Urothelium cell line (cell line): ENCODE measurements at places on chromosomes 5 and 9.

DNA sequence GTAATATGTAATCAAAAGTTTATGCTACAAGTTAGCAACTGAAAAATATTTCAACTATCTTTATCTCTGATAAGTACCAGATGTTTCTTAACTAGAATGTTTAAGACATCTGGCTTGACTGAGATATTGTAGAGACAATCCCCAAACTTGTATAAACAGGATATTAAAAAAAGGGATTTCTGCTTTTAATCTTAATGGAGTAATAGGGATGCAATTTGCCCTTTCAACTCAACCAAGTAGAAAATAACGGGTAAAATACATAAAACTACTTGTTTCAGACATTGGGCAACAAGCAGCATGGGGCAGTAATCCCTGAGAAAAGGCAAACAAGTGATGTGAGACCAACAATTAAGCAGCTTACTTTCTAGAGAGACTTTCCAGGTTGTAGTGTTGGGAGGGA is 9.4 kb upstream of the ADAMTS12 start:
- DNase-seq = no peak

DNA sequence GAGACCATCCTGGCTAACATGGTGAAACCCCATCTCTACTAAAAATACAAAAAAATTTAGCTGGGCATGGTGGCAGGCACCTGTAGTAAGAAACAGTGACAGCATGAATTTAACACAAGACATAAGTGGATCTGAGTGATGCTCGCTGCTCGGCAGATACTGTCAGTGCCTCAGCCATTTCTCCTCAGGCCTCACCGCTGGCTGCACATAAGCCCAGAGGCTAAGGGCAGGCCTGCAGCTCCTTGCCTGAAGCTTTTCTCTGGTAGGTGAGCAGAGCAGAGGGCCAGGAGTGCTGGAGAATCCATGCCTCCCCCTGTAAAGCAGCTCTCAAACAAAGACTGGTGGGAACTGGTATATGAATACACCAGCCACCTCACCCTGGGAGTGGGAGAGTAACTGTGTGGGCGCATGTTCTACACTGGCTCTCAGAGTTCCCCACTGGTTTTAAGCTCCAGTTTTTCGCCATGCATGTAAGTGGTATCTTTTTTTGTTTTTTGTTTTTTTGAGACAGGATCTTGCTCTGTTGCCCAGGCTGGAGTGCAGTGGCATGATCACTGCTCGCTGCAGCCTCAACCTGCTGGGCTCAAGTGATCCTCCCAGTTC is 10.3 kb upstream of the CD72 start:
- no peak for DNase-seq

DNA sequence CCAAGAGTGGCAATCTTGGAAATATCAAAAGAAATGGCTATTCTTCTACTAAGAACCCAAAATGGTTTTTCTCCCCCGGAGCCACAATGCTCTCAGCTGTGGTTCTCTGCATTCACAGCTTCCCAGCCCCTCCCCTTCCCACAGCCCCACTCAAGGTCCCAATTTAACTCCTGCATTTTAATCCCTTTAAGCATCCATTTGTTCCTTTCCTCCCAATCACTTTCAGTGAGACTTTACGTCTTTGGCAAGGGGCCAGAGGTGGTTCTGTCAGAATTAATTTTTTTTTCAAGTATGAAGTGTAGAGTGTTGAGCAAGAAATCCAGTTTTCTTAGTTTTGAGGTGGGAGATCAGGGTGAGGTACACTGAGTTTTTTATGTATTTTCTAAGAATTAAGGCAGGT is 256.9 kb downstream of the GLIS3 start:
- no peak for DNase-seq

DNA sequence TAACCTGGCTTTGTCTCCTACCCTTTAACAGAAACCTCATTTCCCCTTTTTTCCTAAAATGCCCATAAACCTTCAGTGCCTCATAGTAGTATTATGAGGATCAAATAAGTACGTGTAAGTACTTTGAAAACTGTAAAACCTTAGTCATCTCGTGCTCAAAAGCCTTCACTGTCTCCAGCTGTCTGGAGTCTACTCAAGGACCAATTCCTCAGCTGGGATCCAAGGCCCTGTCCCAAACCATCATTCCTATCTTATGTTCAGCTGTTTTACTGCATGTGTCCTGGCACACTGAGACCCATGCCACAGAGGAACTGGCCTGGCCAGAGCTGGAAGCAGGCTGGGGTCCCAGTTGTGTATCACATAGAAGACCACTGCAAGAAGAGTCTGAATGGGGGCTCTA is 15.9 kb downstream of the ADAMTSL1 start:
- no peak for DNase-seq

DNA sequence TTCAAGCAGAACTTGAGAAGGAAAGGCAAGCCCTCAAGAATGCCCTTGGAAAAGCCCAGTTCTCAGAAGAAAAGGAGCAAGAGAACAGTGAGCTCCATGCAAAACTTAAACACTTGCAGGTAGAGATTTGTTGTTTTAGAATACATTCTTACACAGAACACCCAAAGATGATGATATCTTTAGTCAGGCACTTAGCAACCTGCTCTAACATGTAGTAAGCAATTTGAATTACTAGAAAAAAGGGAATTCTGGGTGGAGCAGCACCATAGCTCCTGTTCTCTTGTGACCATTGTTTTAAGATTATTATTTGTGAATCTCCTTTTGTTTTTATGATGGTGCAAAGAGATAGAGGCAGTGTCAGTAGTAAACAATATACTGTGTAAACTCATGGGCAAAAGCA is 63.1 kb downstream of the RAB14 start:
- no peak for DNase-seq

DNA sequence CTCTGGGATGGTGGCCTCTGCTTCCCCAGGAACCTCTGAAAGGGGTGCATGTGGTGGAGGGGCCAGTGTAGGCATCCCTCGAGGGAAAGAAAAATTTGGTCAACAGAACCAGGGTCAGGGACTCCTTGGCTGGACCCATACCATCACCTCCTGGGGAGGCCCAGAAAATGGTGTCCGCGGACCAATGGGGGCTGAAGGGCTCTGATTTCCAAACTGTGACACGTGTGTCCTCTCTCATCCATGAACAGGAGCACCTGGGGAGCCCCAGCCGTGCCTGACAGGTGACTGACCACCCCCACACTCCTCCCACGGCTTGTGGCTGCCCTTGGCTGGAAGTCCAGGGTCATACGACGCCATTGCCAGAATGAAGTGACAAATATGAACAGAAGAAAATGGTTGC is 3.9 kb downstream of the FCN2 start:
- no peak for DNase-seq

DNA sequence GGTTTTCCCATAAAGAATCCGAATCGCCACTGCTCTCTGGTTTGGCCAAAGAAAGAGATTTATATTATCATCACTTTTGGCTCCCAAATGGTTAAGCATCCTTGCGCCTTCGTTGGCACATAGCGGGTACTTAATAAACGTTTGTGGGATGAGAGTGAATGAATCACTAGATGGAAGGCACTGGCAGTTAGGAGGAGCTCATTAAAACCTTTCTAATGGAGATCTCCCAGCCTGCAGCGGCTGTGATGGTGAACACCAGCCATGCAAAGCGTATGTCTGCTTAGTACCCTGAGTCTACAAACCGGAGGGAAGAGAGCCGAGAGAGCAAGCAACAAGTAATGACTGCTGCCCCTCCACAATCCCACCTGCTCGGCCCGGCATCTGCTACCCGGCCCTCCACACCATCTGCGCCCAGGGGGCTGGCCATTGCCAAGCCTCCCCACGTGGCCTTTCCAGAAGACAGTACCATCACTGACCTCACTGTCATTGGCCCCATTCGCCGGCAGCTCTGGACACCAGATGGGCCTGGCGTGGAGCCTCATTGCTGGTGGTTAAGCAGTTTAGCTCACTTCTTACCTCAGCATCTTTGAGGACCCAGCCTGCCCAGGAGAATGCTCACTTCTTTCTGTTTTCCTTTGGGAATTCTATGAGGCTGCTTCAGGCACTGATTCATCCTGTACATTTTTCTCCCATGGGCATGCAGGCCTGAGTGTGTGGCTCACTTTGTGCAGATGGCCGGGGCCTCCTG is 39.3 kb upstream of the ANKRD33B start:
- DNase-seq = peak; percentile 74

GRCh38 chr9:20364959-20365358 is 257.3 kb downstream of the MLLT3 start:
- DNase-seq = no peak

DNA sequence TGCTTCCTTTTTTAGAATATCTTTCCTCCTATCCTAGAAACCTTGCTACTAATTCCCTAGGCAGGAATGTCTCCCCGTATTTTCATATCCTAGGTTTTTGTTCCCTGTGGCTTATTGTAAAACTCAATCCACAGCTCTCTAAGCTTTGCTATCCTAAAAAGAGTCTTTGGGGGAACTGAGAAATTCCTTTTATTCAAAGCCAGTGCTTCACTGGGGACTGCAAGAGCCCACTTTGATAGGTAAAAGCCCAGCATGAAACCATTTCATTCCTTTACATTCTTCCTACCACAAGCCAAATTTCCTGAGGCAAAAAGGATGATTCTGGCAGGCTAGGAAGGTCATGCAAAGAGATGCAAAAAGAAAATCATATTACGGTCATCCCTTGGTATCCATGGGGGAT is 5.8 kb upstream of the HACD4 start:
- no peak for DNase-seq

DNA sequence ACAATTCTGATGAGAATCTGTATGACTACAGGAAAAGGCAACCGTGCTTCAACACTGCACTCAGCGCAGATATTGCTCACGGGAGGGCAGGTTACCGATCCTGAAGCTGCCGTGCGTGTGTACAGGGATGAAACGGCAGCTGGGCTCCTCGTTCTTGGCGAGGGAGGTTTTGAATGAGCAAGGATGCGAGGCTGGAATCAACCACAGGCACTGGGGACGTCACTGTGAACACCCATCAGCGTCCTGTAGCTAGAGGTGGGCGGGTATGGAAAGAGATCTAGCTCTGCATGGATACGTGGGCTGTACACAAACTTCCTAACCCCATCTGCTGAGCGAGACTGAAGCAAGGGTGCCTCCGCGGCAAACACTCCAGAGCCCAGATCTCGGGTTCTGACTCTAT is 84.3 kb upstream of the COL5A1 start:
- DNase-seq = no peak

DNA sequence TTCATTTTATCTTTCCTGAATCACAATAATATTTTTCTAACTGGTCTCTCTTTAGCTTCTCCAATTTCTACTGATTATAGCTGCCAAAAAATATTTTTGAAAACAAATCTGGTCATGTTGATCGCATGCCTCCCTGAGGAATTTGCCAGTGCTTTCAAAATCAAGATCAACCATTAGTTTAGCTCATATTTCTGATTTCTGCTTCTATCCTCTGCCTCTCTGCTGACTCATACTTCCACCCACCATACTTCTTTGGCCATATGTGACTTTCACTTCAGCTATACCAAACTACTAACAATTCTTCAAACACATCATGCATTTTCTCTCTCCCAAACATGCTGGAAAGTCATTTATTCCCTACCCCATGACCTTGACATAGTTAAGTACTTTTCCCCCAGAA is 636.5 kb downstream of the TLE1 start:
- DNase-seq = no peak

DNA sequence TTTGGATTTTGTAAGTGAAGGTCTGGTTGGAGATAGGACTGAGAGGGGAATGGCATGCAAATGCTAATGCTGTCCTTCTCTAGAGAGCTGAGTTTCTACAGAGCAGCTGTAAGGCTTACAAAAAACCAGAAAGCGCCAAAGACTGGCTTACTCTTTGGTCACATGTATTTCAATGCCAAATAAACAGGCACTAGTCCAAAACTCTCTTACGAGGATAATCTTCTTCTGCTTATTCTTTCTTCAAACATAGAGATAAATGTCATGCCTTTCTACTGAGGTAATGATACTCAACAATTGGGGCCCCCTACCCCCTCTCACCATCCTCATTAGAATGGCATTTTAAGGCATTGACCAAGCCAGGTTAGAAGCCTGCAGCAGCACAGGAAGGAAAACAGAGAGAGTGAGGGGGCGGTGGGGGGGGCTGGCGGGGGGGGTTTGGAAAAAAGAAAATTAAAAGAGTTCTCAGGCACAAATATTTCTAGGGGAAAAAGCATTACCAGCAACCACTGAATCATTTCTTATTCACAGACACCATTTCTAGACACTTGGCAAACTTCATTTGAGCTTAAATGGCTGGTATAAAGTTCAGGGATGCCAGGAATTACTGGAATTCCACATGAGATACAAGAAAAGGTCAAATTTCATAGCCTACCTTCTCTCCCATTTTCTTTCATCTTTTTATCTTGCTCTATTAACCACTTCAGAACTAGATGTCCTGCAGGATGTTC is 34.0 kb downstream of the PUM3 start:
- DNase-seq = peak; percentile 60
